Stimulated activated CD8-positive, alpha-beta memory T cell treated with anti-CD3 and anti-CD28 coated beads, Interleukin-2, amount 100 ng/mL, for 1 hour (primary cell): ENCODE measurements at places on chromosomes 3 and 15.

DNA sequence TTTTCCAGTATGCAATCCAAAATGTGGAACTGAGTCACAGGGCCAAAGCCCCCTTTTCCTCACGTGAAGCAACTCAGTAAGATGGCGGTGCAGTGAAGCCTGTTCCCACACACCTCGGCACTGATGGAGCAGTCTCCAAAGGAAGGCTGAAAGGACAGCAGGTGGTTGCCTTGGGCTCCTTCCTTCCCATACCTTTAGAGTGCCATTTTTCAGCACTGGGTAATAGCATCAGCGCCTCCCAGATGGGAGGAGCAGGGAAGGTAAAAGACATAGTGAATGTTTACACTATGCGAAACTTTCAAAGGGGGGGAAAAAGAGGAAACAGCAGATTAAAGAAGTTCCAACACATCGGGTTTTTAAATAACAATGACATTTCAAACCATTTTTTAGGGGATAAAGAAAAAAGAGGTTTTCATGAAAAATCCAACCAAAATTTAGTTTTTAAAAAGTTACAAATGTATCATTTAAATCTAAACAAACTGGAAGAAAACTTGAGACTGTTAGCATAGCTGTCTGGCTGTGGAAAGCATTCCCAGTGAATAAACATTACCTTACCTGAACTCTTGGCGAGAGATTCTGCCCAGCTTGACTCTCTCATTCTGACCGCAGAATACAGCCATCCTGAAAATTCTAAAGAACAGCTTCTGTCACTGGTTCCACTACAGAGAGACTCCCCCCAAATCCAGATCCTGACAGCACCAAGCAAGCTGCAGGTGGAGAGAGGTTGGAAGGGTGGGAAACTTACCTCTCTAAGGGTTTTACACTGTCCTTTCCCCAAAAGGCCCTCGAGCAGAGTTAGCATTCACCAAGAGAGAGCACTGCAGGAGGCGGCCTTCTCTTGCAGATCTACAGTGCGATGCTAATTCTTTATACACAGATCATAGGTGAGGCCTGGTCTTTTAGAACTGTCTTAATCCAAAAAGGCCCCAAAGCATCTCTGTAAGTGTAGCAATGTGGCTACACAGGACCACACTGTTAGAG, 32.6 kb downstream of the ABCC5 start:
- no peak for DNase-seq

DNA sequence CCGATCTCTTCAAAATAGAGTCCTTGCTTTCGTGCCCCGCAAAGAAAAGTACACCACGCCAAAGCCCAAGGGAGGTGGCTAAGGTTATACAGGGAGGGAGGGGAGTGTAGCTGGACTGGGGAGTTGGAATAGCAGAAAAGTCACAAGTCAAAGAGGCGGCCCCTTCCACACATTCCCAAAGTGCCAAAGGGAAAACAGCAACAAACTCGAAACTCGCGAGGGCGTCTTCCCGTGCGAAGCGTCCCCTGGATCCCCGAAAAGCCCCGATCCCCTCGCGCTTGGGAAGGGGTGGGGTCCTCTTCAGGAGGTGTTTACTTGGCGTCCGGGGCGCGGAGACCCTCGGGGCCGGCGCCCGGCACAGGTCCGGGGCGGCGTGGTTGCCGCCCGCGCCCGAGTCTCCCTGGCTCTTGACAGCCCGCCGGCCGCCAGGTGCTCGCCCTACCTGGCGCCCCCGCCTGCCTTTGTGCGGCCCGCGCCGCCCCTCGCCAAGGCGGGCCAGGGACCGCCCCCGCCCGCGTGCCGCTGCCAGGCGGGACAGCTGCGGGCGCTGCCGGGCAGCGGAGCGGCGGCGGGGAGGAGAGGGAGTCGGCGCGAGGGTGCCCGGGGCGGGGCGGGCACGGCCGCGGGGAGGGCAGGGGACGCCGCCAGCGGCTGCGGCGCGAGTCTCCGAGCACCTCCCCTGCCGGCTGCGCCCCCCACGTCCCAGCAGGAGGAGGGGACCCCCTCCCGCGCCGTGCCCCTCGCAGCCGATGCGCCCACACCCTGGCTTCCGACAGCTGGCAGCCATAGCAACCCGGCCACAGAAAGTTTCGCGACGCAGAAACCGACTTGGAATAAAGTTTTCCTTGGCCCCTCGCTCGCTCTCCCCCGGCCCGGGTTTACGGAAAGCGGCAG, 966 bp downstream of the MYO1E start:
- no peak for DNase-seq

DNA sequence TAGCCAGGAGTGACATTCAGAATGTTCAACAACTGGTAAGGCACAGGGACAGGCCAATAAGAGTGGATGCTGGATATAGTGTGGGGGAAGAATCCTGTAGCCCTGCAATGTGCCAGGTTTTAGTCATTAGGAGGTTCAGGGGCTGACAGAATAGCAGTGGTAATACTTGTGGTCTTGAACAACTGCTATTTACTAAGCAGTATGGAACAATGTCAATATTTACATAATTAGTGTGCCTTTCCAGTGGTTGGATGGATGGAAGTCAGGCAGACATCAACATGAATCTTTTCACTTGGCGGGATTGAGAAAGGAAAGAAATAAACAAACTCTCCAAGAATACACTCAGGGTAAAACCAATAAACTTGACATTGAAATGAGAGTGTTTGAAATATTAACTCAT, 55.1 kb downstream of the OTOL1 start:
- DNase-seq: no peak

GRCh38 chr3:181724192-181724965, 12.7 kb downstream of the SOX2 start:
- DNase-seq: no peak

DNA sequence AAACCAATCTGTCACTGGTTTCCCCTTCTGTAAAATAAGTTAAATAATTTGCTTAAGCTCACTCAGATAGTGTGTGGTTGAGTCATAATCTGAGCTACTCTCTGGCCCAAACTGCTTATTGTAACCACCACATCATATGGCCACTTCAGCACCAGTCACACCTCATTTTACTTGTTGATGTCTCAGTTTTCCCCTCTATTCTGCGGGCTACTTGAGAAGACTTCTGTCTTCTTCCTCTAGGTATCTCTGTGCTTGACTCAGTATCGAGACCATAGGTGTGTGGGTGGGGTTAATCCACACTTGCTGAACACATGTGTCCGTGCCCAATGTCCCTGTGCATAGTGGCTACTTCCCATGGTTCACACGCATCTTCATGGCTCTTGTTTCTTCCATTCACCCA, 32.9 kb downstream of the CRYGS start:
- DNase-seq: no peak

DNA sequence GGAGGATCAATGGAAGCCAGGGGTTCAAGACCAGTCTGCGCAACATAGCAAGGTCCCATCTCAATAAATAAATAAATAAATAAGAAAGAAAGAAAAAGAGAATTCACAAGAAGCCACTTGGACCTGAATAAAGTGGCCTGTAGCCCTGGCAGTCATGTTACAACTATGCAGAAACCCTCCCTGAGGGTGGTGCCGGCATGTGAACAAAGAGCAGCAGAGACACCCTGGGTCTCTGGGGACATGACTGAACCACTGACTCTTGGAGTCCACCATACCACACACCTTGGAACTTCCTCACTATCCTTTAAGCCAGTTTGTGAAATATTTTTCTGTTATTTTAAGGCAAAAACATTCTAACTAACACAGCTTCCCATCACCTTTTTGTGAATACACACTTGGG, 93.0 kb downstream of the MEIS2 start:
- DNase-seq: no peak
